ENCODE measurements at places on chromosomes 11 and 22.

DNA sequence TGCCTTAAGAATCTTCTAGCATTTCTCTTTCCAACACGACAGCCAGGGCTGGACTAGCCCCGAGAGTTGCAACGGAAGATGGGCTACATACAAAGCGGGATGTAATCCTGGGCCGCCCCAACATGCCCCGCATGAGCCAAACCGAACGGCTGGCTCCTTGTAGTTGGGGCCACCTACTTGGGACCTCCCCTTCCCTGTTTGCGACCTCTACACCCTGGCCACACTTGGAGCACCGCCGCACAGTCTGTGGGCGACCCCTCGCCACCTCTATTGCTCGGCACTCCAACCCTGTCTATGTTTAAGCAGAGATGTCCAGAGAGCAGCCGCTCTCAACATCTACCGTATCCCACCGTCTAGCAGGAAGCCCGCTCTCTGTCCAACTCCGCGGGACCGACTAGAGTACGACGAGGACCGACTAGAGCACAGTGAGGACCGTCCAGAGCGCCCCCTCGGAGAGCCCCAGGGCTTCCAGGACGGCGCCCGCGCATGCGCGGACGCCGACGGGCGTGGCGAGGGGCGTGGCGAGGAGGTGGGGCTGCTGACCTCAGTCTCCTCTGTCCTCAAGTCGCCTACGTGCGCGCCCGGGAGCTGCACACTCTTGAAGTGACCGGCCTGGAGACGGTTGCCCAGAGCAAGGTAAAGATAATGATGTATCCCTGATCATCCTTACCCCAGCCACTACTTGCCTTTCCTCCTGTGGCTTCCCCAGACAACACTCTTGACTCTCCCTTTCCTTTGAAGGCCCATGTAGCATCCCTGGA is 32.3 kb downstream of the NEAT1 start:
- DNase-seq = no peak

DNA sequence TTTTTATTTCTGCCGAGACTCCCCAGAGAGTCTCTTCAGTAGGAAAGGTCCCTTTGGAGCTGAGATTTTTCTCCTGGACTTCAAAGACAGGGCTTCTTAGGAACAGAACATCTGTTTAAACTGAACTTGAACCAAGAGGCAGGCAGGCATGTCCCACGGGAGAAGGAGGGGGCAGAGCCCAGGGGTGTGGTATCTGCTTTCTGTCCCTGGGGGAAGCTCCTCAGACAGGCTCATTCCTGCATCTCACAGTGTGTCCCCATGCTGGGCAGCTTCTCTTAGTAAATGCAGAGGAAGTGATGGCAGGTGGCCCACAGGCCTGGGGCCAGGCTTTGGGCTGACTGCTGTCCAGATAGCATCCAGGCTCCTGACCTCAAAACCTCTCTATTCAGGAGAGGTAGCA is 47.3 kb downstream of the TSPAN18 start:
- peak; percentile 28 for DNase-seq

- no peak for DNase-seq
These were observed 387.8 kb downstream of the CTTN start for GRCh38 chr11:70786021-70786665.

GRCh38 chr11:127000291-127000968 is at the start of gene KIRREL3:
KIRREL3 (minus strand) TSS chr11:127000770.
- DNase-seq = peak; percentile 36

DNA sequence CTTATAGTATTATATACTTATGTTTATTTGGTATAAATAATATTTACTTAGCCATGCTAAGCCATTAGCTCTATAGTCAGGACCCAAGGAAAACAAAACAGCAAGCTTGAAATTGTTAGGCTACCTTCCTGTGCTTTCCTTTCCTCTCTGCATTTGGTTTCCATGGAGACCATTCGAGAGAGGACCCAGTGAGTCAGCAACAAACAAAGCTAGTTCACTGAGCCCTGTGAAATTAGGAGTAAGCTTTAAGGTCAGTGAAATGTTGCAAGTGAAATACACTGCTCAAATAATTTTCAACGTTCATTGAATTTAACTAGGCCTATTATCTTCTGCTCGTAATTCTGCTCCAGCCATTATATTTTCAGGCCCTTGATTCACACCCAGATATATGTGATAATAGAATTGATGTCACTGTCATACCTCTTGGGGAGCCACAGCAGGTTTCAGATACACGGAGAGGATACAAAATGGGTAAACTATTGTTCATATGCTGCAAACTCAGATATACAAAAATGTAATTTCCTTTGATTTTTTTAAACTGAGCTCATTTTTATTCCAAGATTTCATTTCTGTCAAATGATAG is 9.1 kb upstream of the OR10D3 start:
- no peak for DNase-seq

GRCh38 chr11:57546869-57547475 is 9.6 kb downstream of the SMTNL1 start:
- peak; percentile 53 for DNase-seq

- DNase-seq = no peak
These were observed 18.8 kb downstream of the SNX19 start for GRCh38 chr11:130897262-130898182.

GRCh38 chr22:49961601-49962011 is 1.0 kb downstream of the PIM3 start:
- no peak for DNase-seq

DNA sequence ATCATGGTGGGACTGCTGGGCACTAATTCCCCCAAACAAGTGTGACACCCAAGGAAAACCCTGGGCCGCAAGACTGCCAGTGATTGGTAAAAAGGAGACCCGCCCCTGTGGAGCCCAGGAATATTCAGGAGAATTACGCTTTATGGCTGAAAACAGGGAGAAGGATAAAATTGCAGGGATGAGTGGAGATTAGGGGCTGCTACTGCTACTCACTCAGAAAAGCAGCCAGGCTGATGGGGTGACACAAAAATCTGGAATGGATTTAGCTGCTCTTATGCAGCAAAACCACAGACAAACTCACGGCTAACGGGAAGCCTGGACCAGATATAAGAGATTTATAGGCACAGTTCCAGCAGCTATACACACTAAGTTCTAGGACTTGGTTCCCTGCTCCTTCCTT is 4.4 kb upstream of the FBXO3 start:
- peak; percentile 67 for DNase-seq

- peak; percentile 65 for DNase-seq
These were observed 2.3 kb upstream of the TYMP start for GRCh38 chr22:50531962-50532674.

GRCh38 chr22:50504369-50505211 is 2.9 kb downstream of the LMF2 start:
- DNase-seq = no peak

GRCh38 chr11:14642453-14642852 is 1.2 kb upstream of the PDE3B start:
- no peak for DNase-seq

GRCh38 chr11:31689559-31689958 is 121.6 kb downstream of the PAX6 start:
- no peak for DNase-seq

DNA sequence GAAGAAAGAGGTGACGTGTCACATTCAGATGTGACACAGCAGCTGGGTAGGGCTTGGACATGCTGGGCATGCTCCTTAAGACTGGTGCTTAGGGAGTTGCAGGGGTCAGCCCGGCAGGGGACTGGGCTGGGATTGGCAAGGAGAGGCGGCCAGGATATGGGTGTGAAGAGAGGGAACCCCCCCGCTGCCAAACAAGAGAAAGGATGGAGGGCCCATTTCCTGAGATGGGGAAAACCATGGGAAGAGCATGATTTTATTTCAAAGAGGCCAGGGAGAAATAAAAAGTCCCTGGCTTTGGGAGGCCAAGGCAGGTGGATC is 5.3 kb downstream of the ATF4 start:
- no peak for DNase-seq

- DNase-seq = peak; percentile 76
These were observed 2.3 kb upstream of the FOLR1 start for GRCh38 chr11:72189455-72190250.

DNA sequence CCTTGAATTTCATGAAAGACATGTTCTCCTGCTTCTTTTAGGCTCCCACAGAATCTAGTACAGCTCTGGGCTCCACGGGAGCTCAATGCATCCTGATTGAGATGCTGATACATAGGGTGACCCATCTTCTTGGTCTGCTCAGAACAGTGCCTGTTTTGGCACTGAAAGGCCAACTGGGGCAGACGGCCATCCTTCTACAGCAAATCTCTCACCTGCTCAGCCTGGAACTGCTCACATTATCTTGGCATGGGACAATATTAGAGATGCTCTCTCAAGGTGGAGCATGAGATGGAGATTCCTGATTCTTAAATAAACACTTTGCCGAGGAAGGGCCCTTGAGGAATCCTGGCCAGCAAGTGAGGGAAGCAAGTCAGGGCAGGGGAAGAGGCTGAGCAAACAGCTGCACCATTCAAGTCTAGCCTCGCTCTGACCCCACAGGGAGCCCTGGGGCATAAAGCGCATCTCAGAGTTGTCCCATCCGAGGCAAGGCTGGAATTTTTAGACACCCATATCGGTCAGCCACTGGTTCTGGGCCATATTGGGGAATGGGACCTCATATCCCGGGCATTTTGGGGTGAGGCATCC is 58.4 kb upstream of the CSNK2A3 start:
- no peak for DNase-seq

DNA sequence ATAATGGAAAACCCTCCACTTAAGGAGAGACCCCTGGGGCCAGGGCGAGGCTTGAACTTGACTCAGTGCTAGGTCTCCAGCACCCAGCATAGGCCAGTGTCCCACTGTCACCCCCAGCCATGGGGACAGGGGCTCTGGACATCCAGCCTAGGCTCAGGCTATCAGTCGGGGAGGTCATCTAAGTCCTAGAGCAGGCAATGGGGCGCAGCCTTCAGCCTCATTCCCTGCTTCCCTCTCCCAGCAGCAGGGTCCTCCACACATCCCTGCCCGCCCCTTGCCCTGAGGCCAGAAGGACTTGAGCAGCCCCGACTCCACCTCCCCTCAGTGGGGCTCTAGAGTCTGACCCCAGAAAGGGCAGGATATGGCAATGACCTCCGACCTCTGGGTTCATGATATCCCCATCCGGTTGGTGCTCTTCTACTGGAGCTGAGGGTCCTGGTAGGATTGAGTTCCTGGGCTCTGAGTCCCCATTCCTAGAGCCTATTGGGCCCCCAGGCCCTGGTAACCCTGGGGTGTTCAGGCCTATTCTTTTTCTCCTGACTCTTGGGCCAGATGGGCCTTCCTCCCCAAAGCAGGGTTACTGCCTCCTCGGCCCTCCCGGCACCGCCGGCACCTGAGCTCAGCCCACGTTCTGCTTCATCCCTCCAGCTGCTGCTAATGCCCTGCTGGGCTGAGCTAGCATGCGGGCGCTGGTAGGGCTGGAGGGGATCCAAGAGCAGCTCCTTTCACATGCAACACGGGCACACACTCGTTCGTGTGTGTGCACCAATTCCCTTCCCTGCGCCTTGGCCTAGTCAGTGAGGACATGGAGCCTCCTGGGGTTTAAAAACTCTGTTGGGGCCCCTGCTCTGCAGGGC is 4.4 kb downstream of the CST6 start:
- no peak for DNase-seq

- DNase-seq = no peak
These were observed 11.0 kb upstream of the MTFP1 start for GRCh38 chr22:30414525-30415047.

DNA sequence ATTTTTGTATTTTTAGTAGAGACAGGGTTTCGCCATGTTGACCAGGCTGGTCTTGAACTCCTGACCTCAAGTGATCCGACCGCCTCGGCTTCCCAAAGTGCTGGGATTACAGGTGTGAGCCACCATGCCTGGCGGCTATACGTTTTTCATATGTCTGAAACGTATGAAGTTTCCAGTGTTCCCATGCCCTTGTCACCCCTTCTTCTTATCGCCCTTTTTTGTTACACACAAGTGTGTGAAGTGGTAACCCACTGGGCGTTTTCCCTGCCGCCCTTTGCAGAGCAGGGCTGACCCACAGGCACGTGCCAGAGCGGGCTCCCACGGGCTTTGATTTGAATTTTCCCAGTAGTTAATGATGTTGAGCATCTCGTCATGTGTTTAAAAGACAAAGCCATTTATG is 17.0 kb downstream of the PIM3 start:
- no peak for DNase-seq

DNA sequence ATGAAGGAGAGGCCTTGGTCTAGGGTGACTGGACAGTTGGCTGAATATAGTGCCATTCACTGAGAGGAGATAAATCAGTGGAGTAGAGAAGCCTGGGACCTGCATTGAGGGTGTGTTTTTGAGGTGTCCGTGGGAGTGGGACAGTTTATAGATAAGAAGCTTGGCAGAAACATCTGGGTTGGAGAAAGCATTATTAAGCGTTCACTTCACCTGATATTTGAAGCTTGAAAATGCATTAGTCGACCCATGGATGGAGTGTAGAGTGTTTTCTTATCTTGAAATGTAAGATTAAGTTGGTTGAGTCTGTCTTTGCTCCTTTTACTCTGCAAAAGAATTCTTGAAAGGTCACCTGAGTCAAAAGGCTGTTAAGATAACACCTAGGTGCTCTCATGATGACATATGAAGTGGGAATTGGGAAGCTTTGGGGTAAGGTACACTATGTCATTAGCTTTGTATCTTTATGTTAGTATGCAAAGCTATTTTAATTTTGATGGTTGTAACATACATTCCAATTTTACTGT is 160.7 kb downstream of the ARHGAP42 start:
- DNase-seq = no peak

- DNase-seq = no peak
These were observed 48.8 kb upstream of the TOP3B start for GRCh38 chr22:22031183-22031945.

- DNase-seq = no peak
These were observed 73.0 kb downstream of the RAB30 start for GRCh38 chr11:82998697-82999096.

DNA sequence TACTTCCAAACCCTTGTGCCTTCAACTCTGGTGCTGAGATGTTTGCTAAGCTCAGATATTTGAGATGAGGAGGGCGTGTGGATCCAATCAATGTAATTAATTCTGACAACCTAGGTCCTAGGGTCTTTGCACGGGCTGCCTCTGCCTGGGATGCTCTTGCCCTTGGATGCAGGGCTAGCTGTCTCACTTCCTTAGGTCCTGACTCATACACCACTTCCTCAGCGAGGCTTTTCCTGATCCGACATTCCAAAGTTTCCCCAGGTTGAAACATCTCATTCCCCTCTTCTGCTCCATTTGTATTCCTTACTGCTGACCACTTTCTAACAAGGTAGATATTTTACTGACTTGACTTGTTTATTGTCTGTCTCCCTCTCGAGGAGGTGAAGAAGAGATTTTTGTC is 43.0 kb upstream of the NTM start:
- DNase-seq = no peak

DNA sequence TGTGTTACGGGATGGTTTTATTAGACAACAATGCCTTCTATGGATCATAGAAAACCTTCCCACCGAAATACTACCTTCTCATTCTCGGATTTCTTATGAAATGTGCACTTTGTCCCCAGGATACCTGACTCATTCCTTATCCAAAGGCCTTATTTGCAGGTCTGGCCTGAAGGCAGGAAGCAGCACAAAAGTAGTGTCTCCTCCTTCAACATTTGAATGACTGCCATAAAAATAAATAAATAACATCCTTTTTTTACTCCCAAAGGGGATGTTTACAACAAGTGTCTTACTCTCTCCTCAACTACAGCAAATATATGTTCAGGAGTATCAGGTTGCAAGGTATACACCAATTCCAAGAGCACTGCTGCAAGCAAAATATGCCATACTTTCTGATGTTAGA is 41.6 kb upstream of the PAK1 start:
- no peak for DNase-seq

- no peak for DNase-seq
These were observed 35.1 kb downstream of the RRP8 start for GRCh38 chr11:6568191-6568918.

Data from WERI-Rb-1 (cell line).